ENCODE measurements at places on chromosomes 3 and 15.

GRCh38 chr3:100106094-100106493 lies 8.2 kb downstream of the FILIP1L start:
- peak; percentile 11 for DNase-seq

- peak; percentile 47 for DNase-seq
These were observed 17.4 kb upstream of the CLK3 start for GRCh38 chr15:74598126-74598842.

DNA sequence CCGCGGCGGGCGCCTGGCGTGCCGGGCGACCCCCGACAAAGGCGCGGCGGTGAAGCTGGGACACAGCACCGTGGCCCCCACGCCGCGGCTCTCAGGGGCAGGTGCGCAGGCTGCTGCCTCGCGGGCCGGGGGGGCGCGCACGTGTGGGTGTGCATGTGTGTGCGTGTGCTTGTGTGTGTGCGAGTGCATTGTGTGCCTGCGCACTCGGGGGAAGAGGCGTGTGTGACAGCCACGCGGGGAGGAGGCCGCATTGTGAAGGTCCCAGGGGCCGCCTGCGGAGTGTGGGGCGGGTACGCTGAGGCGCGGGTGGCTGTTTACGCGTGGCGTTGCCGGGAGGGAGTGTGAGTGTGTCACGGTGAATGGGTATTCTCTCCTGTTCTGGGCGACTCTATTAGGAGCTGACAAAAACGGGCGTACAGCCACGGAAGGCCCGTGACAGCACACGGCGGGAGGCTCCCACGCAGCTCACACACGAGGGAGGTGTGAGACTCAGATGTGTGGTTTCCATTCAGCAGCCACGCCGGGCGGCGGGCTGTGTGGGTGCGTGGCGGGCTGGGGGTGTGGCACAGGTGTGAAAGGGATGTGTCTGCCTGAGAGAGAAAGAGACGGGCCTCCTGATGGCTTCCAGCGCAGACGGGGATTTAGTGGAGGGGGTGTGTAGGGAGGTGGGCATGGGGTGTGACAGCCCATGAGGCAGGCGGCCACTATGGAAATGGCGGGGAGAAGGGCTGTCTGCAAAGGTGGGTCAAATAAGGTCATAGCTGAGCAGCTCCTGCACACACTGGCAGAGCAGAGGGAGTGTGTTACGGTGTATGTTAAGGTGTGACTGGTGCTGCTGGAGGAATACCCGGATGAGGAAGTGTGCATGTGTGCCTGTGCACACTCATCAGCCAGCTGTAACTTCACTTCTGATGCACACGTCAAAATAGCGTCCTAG lies 750 bp downstream of the PODXL2 start:
- peak; percentile 59 for DNase-seq

DNA sequence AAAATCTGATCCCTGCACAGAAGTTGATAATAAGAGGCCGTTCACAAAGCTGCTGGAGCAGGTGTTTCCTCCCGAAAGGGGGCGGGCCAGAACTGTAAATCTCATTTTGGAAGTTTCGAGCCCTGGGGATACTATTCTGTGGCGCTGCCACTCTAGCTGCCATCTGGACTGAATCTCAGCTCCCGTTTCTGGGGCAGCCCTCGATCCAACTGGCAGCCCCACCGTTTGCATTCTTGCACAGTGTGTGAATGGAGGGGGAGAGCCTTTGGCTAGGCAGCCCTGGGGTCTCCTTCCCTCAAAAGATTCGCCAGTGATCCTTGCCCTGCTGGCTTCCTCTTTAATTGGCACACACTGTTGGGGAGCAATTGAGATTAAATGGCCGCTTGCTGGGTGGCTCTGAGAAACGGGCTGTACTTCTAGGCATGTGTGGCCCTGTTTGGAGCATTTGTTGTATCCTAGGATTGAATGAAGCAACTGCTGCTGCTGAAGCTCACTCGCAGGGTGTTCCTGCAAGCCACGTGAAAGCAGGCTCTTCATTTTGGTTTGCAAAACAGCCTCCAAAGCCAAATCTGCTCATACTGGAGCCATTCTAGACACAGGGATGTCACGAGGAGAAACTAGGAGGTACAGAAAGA lies 57.2 kb upstream of the TOPAZ1 start:
- no peak for DNase-seq

GRCh38 chr3:67006460-67006859 lies 8.4 kb downstream of the KBTBD8 start:
- no peak for DNase-seq
